Skin of body (tissue), 3 donors: ENCODE measurements at places on chromosomes 11 and 22. TPM values are rescaled to one million over a fixed set of nuclear protein-coding genes. Genes with fewer than 3 reads are reported as not detected.
A peak's percentile ranks its signal among the peaks of the same experiment; 100 is the strongest.

GRCh38 chr11:121576531-121576930 lies 123.8 kb upstream of the SORL1-AS1 start:
- DNase-seq, result no peak

GRCh38 chr11:121884626-121885025 lies 231.4 kb downstream of the BLID start:
- no peak for DNase-seq

GRCh38 chr22:41301085-41302020 lies at the start of gene ZC3H7B:
Gene ZC3H7B, plus strand, starts transcription at chr22:41301525. Its CDS starts 19,136 bp downstream, at chr22:41320661.
- peak; percentile 73 for DNase-seq

DNA sequence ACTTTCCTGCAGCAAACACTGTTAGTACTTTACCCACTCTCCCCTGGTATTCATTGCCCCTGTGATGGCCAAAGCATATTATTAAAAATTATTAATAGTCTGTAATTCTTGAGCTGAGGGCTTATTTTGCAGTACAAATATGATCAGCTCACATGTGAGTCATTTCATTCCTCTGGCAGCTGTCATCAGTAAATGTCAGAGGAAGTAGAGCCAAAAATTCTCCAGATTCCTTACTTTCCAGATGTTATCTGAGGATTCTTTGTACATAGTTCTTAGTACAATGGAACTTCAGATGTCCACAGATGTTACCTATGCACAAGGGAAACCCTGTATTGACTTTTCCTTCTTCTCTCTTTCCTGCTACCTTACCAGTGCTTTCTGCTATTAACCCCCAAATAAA lies 12.5 kb downstream of the OR5B3 start:
- no peak for DNase-seq

DNA sequence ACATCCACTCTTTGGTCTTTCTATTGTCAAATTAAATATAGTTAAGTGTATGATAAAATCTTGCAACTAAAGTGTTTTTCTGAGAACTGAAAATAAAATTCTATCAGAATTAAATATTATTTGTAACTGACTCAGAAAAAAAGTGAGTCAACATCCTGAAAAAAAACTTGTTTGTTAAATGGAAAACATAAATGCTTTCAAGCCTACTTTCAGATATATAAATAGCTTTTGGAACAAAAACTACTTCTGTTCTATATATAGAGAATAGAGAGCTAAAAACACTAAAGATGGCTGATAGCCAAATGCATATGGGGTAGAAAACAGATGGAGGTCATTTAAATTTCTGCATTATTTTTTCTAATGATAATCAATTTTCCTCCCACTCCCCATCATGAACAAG lies 61.8 kb downstream of the PIK3C2A start:
- DNase-seq, result no peak

DNA sequence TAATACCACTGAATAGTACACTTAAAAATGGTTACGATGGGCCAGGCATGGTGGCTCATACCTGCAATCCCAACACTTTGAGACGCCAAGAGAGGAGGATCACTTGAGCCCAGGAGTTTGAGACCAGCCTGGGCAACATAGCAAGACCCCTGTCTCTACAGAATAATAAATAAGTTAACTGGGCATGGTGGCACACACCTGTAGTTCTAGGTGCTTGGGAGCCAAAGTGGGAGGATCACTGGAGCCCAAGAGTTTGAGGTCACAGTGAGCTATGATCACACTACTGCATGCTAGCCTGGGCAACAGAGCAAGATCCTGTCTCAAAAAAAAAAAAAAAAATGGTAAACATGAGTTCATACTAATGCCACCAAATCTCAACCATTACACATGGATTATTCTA lies 61.3 kb downstream of the CD6 start:
- no peak for DNase-seq

DNA sequence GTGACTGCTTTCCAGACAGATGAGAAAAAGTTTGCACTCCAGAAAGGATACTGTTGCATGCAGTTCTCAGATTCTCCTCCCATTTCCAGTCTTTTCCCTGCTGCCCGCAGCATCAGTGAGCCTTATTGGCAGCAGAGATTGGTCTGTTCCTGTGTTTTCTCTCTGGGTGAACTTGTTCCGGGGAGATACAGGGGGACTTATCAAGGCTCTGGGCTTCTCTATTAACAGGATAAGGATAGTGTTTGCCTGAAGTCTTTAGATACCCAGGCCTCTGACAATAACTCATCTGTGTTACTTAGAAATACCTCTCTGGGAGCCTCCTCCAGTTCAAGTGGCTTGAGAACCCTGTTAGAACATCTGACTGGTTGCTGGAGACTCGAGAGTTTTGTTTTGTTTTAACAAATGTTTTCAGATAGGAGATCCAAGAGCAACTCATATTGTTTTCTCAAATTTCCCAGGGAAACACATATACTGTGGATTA lies 154.7 kb downstream of the BLID start:
- peak; percentile 4 for DNase-seq

DNA sequence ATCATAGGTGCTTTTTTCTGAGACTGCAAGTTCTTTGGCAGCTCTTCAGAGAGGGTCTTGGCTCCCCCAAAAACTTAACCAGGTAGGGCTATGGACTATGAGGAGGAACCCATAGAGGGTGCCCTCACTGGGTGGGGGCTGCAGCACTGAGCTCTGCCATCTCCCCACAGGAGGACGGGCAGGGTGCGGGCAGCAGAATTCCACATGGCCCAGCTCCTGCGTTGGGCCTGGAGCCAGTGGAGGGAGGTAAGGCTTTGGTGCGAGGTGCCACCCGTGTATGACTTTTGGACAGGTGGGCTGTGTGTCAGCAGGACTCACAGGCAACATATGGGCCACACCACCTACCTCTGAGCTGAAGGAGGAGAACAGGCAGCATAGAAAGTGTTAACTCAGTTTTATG lies 58.4 kb downstream of the PISD start:
- no peak for DNase-seq

- no peak for DNase-seq
These were observed 2.4 kb upstream of the SCARF2 start for GRCh38 chr22:20439928-20440575.

DNA sequence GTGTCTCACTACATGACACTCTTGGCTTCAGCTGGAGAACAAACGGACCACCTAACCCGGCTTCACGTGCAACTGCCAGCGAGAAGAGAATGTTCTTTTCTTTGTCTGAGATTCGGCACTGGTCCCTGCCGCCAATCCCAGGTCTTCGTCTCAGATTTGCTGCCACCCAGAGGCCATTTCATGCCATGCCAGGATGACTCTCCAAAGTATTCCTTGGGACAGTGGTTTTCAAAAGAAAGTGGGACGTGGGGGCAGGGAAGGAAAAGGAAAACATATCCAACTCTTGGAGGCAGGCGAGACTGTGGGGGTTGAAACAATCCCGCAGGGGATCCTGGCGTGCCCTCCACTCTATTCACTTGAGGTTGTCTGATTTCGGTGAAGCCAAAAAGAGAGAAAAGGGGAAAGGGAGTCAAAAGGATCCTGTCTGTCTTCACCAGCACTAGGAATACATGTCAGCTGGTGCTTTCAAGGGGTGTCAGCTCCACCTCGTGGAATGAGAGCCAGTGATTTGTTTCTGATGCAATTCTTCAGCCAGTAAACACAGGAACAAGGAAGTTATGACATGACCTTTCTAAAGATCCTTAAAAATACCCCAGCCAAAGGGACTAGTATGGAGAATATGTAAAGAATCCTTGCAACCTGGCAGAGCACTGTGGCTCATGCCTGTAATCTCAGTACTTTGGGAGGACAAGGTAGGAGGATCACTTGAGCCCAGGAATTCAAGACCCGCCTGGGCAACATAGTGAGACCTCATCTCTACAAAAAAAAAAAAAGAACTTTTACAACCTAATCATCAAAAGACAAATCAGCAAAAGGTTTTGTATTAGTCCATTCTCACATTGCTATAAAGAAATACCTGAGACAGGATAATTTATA lies 41.0 kb upstream of the APLNR start:
- DNase-seq, result peak; percentile 61

DNA sequence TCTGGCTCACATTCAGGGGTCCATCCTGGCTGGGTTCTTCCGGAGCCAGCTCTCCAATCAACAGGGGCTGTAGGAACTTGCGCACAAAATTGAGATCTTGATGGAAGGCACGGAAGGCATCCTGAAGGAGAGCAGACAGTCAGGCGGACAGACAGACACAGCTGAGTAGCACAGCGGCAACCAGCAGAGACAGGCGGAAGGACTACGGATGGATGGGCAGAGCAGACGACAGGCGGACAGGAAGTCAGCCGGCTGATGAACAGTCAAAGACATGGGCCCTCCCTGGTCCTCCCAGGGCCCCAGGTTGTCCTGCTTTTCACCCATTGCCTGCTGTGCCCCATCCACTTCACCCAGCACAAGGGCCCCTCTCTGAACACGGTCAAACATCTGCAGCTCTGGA lies 11.3 kb downstream of the FADS3 start:
- no peak for DNase-seq

DNA sequence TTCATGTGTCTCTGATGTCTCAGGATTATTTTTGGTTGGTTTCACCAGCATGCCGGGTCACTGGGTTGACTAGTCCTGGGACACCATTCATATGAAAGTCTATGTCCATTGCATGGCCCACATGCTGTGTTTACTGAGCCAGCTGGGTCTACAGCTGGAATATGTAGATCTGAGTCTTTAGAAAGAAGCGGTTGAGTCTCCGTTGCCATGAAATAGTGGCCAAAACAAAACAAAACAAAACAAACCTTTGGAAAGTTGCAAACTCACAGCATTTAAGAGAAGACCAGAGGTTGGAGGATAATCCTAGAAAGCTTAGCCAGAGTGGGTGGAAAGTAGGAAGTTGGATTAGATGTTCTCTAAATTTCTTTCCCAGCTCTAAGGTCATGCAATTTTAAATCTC lies 191.8 kb upstream of the NTM start:
- no peak for DNase-seq

- DNase-seq, result no peak
These were observed 30.7 kb downstream of the SLC22A25 start for GRCh38 chr11:63212742-63213141.

Gene DTX4
- 14.3 TPM for total RNA-seq

Gene GTSE1
- 3.6 TPM for total RNA-seq

Gene JAML
- total RNA-seq, result 12.2 TPM

Gene CNGA4
- 0.49 TPM for total RNA-seq

Gene CHKB
- 28.3 TPM for total RNA-seq

Gene RIMBP3C
- total RNA-seq, result not detected

Gene OR4D5
- not detected for total RNA-seq
